Left renal pelvis (tissue), 4 donors: ENCODE measurements at places on chromosomes 11 and 22. TPM values are rescaled to one million over a fixed set of nuclear protein-coding genes. Genes with fewer than 3 reads are reported as not detected.
A peak's percentile ranks its signal among the peaks of the same experiment; 100 is the strongest.

DNA sequence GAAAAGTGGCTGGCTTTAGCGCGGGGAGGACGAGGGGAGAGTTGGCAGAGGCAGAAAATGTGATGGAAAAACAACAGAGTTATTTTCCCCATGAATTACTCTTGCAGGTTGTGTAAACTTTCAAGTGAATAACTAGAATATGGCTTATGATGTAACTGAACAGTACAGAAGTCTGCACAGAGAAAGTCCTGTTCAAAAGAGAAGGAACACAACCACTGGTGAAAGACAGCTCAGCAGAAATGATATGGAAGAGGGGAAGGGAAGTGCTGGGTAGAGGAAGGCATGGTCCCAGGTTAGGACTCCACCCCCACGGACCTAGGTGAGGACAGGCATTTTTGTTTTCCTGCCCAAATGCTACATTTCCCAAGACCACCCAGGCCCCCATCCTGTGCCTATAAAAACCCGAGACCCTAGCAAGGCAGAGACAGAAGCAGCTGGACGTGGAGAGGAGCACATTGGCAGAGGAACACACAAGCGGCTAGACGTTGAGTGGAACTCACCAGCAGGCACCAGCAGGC is 77.7 kb downstream of the MAML2 start:
- no peak for DNase-seq

DNA sequence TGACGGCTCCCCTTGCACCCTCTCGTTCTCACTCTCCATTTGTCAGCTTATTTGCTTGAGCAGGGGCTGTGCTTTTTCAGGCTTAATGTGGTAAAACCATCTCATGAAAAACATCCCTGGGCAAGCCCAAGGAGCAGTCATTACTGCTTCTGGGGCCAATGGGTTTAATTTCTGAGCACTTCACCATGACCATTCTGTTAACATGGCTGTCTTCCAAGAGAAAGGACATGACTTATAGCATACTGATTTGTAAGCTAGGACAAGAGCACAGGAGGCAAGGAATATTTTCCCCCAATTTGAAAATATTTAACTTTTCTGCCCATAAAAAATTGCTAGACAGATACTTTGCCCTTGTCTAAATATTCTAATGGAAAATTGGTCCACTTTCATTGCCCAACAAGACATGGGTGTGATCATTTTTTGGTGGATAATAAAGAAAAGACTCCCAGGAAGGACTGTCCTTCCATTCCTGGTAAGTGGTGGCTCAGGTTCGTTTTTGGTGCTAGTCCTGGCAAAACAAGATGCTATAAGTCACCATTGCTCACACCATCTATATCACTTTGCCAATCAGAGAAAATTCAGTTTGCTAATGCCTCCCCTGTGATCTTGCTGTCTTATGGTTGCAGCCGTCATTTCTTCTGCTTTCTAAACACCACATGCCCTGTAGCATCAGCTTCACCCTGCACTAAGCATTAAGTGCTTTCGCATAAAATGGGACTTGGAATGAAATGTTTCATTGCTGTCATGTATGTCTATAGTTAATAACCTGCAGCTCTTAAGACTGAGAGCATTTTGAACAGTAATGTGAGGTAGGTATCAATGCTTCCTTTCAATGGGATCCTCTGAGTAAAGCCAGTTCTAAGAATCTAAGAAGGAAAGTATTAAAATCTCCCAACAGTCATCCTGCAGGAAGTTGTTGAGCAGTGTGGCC is 108.5 kb downstream of the DBX1 start:
- DNase-seq: no peak

DNA sequence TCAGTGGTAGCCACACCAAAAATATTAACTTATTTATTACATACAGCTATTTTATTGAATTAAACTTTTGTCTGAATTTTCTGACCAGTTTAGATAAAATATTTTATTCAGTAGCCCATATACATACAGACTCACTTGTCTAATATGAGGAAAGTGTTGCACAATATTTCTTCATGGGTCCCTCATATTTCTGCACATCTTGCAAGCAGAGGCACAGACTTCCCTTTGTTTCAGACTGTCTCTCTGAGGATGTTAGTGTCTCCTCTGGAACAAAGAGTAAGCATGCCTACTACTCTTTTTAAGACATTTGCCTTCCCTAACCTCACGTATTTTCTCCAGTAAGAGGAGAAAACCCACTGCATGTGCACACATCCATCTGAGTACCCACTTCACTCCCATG is 81.2 kb downstream of the OR5AK2 start:
- DNase-seq: no peak

- DNase-seq: no peak
Observed at GRCh38 chr11:134246100-134246499, 7.1 kb downstream of the THYN1 start.

- DNase-seq: peak; percentile 19
Observed at GRCh38 chr22:40855979-40856512, 393 bp downstream of the ST13 start.

- no peak for DNase-seq
Observed at GRCh38 chr22:24599514-24599913, 3.5 kb upstream of the GGT1 start.

DNA sequence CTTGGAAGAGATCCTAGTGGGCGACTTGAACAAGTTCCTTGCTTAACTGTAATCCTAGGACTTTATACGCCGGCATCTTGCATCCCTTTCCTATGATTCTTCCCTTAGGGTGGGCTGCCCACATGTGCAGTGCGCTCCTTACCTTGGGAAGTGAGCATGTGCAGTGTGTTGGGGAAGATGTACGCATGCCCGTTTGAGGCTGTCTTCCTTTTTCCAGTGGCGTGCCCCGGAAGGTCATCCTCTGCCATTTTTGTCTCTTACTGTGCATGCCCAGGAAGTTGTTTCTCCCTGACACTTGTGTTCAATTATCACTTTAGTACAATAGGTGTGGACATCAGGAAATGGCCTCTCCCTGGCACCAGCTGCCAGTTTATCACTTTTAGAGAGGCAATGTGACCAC is 936.5 kb downstream of the TBC1D22A start:
- DNase-seq: no peak

DNA sequence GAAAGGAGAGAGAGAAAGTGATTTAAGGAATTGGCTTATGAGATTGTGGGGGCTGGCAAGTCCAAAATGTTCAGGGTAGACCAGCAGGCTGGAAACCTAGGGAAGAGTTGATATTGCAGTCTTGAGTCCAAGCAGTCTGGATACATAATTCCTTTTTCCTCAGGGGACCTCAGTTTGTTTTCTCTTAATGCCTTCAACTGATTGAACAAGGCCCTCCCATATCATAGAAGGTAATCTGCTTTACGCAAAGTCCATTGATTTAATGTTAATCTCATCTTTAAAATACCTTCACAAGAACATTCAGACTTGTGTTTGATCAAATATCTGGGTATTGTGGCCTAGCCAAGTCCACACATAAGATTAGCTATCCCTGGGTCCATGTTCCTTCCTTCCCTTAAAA is 494.7 kb downstream of the INSC start:
- no peak for DNase-seq

DNA sequence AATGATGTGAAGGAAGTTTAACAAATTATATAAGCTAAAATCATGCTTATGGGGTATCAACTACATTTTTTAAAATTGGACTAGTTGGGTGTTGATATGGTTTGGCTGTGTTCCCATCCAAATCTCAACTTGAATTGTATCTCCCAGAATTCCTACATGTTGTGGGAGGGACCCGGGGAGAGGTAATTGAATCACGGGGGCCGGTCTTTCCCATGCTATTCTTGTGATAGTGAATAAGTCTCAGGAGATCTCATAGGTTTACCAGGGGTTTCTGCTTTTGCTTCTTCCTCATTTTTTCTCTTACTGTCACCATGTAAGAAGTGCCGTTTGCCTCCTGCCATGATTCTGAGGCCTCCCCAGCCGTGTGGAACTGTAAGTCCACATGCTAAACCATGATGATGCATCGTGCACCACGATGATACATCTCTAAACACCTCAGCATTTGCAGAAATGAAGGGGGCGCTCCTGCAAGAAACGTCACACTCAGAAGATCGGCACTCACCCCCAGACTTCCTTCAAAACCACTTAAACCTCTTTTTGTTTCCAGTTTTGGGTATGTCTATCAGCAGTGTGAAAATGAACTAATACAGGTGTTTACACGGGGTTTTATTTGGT is 340.0 kb downstream of the SHANK2 start:
- DNase-seq: no peak

DNA sequence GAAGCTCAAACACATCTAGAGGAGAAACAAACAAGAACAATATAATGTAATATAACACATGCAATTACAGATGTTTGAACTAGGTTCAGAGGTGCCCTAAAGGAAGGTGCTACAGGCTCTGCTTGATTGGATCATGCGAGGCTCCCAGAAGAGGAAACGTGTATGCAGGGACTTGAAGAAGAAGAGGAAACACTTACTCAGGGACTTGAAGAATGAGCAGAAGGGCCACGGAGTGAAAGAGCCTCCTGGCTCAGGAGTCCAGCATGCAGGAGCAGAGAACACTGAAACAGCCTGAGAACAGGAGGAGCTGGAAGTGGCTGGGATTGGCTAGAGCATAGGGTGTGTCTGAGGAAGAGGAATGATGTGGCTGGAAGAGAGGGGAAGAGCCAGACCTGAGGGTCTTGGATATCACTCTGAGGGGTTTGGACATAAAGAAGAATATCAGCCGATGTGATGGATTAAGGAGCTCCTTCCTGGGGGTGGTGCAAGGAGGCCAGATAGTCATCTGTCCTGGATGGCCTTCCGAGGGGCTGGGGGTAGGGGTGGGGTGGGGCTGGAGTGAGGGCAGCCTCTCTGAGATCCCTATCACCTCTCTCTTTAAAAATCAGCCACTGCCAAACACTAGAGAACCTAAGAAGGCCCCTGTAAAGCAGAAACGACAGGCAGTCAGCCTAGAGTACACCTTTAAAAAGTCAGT is 16.8 kb downstream of the FZD4 start:
- no peak for DNase-seq

DNA sequence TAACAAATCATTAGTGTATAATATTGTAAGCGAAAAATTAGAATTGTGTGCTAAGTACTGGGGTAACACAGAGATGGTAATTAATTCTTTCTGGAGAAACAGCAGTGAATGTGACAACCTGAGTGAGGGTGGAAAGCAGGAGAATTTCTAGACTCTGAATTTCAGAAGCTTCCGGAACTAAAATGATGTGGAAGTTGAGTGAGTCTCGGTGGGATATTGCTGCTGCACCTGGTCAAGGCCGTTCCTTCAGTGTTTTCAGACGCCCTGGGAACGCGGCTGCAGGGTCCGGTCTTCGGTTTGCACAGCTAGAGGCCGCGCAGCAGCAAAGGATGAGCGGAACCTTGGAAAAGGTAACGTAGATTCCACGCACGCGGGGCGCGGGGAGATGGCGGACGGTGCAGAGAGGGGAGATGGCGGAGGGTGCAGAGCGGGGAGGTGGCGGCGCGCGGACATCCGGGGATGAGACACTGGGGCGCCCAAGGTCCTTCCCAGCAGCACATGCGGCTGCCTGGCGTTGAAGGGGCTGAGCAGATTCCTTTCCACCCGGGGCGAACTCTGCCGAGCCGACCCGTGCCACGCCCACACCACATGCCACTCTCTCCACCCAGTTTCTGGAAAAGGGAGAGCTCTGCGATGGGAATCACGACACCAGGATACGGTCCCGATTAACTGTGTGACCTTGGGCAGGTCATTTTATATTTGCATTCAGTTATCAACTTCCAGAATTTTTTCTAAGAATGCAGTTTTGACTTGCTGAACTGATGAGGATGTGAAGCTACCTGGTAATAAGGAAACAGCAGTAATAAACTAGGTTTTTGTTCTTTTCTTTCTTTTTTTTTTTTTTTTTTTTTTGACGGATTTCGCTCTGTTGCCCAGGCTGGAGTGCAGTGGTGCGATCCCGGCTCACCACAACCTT is at the start of gene MRPL48:
MRPL48 (plus strand) TSS at position 232 of the 916 bp plus-strand sequence; CDS start at position 330, 98 bp downstream.
- DNase-seq: peak; percentile 77

GRCh38 chr22:32211011-32211410 is 6.1 kb upstream of the RFPL2 start:
- no peak for DNase-seq

- no peak for DNase-seq
Observed at GRCh38 chr11:78938036-78938435, 363.4 kb upstream of the NARS2 start.

- DNase-seq: no peak
Observed at GRCh38 chr11:15883455-15883920, 472.9 kb downstream of the SOX6 start.

- DNase-seq: no peak
Observed at GRCh38 chr11:109729761-109730160, 307.8 kb downstream of the C11orf87 start.

DNA sequence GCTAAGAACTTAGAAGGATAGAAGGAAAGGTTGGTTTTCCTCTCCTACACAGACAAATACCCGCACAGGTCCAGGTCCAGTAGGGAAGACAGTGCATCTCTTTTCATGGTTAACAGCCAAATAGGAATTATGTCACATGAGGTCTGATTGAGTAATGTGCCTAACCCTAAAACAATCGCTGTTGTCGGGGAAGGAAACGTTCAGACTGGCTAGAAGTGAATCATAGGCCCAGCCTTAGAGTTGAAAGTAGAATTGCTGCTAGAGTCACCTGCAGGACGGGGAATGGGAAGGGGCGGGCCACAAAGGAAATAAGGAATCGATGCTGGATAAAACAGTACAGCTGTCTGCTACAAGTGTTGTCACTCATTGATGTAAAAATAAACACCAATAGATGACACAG is 12.4 kb upstream of the HTATIP2 start:
- no peak for DNase-seq

DNA sequence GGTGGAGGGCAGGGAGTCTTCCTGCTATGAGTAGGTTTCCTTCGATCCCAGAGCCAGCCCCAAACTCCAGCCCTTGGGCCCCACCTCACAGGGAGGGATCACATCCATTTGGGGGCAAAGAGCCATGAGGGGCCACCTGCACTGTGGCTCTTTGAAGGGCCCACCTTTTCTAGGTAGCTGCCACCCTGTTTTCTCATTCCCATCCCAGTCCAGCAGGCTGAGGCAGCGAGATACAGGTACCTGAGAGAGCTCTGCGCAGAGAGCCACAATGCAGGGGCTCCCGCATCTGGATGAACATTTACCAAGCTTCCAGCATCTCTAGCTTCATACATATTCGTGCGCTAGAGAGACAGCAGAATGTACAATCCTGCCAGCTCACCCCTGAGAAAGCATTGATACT is 16.3 kb downstream of the FXYD6 start:
- DNase-seq: no peak

GRCh38 chr11:75103380-75104026 is 6.8 kb upstream of the OR2AT4 start:
- DNase-seq: no peak

DNA sequence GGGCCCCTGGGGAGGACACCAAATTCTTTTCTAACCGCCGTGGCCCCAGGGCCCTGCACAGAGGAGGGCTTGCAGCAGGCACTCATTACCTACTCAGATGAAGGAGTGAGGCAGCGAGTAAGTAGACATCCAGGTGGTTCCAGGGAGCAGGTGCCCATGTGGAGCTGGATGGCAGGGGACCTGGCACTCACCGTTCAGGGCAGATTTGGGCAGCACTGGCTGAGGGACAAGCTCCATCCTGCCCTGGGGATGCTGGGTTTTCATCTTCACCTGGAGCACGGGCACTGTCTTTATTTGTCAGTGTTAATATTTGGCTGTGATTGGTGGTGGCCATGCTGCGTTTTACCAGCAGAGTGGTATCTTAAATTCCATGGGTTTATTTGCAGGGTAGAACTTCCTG is 1182.7 kb downstream of the BRD1 start:
- no peak for DNase-seq

GRCh38 chr11:29485641-29486040 is 531.2 kb downstream of the KCNA4 start:
- no peak for DNase-seq

The CCDC73 gene
- polyA plus RNA-seq: 0.26 TPM

The FAM168A gene
- polyA plus RNA-seq: 46.7 TPM

The SPON1 gene
- 79.0 TPM for polyA plus RNA-seq

The LDLRAD3 gene
- polyA plus RNA-seq: 27.8 TPM
